ENCODE measurements at places on chromosomes 3 and 15.

GRCh38 chr15:70242951-70243685 is 145.4 kb upstream of the TLE3 start:
- no peak for DNase-seq

DNA sequence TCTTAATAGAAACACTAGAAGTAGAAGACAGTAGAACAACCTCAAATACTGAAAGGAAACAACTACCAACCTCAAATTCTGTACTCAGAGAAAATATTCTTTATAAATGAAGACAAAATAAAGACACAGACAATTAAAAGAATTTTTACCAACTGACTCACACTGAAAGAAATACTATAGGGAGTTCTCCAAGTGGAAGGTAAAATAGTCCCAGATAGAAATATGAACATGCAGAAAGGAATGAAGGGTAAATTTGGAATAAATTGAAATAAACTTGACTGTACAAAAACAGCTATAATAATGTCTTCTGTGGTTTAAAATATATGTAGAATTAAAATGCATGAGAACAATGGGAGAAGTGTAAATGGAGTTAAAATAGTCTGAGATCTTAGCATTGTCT is 36.7 kb upstream of the CCDC174 start:
- DNase-seq = no peak

DNA sequence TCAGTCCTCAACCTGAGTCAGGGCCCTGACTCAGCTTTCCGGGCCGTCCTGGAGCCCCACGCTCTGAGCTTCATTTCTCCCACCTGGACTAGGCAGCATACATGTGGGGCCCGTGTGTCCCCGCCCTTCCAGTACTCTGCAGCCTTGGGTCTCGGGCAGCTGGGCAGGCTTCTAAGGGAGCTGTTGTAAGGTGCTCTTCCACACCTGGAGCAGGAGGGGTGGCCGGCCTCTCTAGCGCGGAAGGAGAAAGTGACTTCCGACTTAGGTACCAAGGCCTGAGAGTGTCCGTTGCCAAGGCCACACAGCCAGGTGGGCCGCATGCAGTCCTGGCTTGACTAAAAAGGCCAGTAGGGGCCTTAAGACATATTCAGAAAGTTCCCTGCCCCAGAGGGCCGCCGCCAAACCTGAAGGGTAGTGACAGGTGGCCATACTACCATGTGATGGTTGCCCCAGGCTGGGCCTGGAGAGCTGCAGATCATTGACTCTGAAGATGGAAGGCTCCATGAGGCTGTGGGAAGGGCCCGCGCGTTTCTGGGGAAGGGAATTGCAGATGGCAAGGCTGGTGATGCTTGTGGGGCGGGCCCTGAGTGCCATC is 9.4 kb upstream of the SEMA3B start:
- DNase-seq = no peak

DNA sequence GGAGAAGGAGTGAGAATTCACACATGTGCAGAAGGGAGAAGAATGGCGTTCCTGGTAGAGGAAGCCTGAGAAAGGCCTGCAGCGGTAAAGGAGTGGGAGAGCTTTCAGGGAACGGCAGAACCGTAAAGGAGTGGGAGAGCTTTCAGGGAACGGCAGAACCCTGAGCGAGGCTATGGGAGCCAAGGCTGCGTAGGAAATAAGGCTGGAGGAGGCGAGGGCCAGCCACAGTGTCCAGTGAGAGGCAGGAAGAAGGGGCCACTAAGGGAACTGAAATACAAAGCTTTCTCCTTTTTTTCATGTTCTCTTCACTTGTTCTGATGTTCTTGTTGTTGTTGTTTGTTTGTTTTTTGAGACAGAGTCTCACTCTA is 41.6 kb downstream of the GOLGA6L10 start:
- DNase-seq = no peak

- no peak for DNase-seq
Observed at GRCh38 chr3:136120373-136121348, 75.5 kb downstream of the MSL2 start.

- no peak for DNase-seq
Observed at GRCh38 chr3:43309372-43310305, 23.3 kb downstream of the SNRK start.

DNA sequence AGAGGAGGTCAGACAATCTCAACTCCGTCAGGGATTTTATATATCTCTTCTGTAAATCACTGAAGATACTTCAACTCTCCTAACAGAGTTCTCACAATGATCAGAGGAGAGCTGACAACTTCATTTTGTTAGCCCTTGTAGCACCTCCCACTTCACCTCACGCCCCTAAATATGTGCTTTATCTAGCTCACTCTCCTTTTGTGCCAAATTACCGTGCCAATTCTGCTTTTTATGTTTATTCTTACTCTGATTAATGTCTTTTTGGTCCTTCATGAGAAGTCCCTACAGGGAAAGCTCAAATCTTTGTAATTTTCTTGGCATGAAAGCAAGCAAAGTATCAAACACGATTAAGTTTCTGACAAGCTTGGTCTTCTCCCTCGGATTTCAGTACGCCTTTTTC is 636.1 kb upstream of the NAALADL2 start:
- no peak for DNase-seq

DNA sequence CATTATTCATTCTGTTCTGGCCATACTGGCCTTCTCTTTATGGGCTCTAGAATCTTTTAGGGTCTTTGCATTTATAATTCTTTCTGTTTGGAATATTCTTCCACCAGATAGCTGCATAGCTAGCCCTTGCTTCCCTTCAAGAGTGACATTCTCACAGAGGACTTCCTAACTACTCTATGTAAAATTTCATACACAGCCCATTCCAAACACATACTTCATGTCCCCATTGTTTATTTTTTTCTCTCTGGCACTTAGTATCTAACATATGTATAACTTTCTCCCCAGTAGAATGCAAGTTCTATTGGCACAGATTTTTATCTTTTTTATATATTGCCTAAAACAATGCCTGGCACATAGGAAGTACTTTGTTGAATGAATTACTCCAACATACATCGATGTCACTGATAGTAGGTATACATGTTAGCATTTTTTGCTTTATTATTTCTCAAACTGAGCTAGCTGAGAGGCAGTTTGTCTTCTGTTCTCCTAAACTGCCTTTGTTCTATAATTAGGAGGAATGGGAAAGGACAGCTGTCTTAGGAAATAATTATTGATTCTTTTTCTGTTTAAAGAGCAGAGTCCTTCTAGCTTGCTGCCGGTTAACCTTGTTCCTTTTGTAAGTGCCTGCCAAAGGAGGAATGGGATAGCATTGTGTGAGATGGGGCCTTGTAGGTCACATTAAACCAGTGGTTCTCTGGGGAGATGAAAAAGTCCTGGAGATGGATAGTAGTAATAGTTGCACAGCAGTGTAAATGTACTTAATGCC is 7.9 kb downstream of the FAM162A start:
- DNase-seq = no peak

DNA sequence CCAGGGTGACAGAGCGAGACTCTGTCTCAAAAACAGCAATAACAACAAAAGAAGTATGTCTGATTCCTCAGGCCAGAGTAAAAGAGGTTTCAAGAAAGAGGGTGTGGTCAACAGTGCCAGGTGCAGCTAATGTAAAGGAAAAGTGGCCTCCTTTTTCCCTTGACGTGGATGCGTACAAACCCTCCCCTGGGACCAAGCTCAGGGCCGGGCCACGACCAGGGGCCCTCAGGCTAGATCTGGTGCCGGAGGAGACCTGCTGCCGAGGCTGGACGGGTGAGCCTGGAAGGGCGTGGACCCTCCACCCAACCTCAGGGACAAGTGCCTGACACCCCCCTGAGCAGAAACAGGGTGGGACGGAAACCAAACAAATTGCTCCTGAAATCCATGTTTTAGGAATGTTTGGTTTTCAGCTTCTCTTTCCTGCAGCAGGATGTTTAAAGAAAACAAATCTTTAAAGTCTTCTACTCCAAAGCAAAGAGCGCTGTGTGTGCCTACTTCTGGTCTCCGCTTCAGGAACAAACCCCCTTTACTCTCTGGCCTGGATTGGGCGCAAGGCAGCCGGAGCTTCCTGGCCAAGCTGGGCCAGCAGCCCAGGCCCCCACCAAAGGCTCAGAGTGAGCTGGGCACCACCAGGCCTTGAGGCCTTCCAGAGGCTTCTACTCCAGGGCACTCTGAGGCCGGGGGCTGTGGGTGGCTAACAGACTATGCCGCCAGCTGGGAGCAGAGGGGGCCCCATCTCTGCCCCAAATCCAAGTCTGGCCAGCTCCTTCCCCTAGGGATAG is 21.4 kb downstream of the ZDHHC19 start:
- no peak for DNase-seq

DNA sequence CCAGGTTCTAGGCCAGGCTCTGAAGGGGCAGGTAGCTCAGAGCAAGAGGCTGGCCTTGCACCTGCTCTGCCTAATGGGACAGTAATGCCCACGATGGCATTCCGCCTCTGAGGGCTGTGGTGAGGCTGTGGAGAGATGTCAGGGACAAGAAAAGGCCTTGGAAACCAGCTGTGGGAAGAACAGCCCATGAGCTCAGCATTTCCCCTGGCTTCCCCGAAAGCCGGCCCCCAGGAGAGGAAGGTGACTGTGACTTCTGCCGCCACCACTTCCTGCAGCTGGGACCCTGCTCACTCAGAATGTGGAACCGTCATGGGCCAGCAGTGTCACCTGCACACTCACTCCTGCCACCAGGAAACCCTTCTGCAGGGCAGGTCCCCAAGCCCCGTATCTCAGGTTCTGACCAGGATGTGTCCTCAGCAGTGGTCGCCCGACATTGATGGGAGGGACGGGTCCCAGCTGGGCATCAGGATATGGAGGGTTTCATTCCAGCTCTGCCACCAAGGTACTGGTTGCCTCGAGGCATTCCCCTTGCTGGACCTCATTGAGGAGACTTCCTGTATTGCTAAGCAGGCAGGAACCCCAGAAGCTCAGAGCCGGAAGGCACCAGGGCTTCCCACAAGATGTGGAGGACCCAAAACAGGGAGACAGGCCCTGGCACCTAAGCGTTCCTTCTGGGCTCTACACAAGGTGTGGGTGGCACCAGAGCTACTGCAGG is 30.7 kb downstream of the SEMA7A start:
- no peak for DNase-seq

GRCh38 chr3:141127344-141128125 is 76.4 kb downstream of the SPSB4 start:
- no peak for DNase-seq

DNA sequence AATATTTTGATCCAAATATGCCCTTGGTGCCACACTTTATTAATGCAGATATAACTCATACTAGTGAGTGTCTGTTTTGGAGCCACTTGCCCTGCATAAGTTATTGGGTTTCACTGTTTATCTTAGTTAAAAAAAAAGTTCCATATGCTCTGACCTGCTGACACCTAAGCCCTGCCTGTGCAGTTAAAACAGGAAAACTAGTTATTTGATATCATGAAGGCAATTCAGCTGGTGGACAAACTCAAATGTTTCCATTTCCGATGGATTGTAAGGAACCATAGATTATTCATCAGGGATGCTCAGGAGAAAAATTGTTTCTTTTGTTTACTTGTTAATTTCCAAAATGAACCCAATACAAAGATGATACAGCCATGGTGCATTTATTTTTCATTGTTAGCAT is 68.3 kb downstream of the NR2F2 start:
- no peak for DNase-seq

All from stromal cell of bone marrow (primary cell).